Astrocyte of the cerebellum (primary cell): ENCODE measurements at places on chromosomes 2 and 18.
A peak's percentile ranks its signal among the peaks of the same experiment; 100 is the strongest.

DNA sequence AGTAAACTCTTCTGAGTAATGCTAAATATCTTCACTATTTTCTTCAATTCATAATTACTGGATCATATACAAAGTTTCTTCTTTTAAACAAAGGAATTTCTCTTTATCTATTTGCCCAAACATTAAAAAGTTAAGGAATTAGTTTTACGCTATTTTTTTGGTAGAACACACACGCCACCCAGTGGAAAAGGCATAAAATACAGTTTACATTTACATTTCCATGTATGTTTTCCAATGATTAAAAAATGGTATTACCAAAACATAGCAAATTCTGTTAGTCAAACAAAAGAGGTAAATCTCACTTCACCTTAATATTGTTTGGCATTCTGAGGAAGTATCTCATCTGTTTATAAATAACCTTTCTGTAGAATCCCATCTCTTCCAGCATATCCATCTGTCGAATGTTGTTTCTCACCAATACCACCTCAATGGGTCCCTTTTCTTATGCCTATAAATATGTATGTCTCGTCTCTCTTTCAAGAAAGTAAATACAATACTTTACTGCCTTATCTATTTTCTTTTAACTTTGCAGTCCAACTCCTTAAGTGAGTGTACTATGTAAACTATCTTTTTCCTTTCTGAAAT, 7.2 kb downstream of the BOLL start:
- peak; percentile 23 for DNase-seq

DNA sequence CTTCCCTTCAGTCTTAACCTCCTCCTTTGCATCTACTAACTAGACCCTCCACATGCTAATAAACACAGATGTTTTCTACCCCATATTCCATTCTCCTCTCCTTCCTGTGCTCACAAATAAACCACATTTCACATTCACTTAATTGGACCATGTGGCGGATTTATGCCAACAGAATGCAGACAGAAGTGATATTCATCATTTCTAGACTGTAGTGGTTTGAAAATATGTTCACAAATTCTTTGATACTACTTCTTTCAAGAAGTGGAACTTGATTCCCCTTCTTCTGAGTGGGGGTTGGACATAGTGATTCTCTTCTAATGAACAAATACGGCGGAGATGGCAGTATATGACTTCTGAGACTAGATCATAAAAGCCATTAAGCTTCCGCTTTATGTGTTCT, 73.5 kb upstream of the SPTBN1 start:
- no peak for DNase-seq

DNA sequence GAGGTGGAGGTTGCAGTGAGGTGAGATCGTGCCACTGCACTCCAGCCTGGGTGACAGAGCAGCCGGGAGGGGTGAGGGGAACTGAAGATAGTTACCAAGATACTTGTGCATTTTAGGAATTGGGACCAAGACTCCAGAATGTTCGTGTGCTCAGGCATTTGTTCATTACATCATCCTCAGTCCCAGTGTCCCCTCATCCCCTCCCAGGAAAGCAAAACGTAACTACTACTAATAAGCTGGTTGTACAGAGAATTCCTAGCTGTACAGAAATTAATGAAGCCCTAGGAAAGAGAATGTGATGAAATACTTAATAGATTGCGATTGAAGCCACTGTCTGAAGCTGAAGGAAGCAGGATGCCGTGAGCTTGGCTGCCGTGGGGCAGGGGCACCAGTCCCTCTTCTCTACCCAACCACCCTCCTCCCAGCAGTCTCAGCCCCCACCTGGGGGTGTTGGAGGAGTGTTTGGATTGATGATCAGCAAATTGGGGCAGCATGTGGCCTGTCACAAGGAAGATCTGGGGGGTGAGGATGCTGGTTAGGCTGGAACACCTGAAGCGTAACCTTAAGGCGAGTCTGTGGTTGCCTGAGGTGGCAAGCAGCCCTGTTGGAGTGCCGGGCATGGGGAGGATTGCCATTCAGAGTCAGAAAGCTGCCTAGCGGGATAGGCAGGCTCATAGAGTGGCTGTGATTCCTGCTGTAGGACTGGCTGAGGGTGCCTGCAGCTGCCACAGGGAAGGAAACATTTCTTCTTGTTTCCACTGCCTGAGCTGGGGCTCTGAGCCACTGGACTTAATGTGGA, 140.9 kb downstream of the SH3RF3 start:
- DNase-seq, result no peak

GRCh38 chr2:204771721-204772120, 226.4 kb downstream of the PARD3B start:
- no peak for DNase-seq

- DNase-seq, result no peak
Observed at GRCh38 chr2:62176801-62177200, 19.1 kb upstream of the B3GNT2 start.

- DNase-seq, result no peak
Observed at GRCh38 chr2:28649481-28650265, 102.0 kb upstream of the PPP1CB start.

GRCh38 chr2:191206613-191207471, 38.4 kb upstream of the MYO1B start:
- DNase-seq, result no peak

- no peak for DNase-seq
Observed at GRCh38 chr2:172261292-172261691, 158.6 kb upstream of the DLX2 start.

DNA sequence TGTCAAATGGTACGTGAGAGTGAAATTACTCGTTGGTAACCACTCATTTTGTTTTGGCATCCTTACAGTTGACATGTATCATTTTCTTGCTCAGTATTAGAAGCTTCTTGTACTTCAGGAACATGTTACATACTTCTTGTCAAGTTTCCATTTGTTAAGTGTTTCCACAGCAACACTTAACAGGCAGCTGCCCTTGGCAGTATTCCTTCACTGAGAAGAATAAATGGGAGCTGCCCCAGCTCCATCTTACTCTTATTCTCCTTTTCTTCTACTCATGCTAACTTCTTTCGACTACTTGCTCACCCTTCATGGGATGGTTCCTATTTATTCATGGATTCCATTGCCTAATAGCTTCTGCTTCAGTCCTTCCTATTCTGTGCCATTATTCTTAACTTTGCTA, 60.1 kb upstream of the TUBA3E start:
- no peak for DNase-seq

DNA sequence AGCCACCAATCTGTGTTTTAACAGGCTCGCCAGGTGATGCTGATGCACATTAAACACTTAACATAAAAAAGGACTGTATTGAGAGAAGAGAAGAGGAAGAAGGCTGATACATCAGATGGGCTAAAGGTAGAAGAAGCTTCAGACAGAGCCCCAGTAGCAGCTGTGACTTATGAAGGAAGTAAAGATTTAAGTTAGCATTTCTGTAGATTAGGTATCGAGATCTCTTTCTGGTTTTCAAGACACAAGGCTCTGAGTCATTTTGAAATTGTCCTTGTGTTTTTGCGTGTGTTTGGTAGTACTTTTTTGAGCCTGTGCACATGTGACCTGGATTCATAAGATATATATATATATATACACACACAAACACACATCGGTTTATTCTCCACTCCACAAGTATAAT, 40.6 kb upstream of the GCFC2 start:
- DNase-seq, result no peak

- DNase-seq, result no peak
Observed at GRCh38 chr2:54871457-54872107, 148.1 kb downstream of the EML6 start.

DNA sequence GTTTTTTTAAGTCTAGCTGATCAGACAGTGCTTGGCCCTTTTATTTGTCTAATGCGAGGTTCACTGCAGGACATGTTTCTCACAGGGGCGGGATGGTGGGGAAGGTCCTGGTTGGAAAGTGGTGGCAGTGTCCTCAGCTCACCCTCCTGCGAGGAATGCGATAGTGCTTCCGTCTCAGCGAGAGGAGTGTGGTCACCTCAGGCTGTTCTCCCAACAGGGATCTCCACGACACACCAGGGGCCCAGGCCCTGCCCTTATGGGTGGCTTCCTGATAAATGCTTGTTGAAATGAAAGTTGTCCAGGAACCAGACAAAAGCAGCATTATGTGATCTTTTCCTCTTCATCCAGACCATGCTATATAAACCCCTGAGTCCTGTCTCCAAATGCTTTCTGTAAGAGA, 70.1 kb downstream of the BOLA3 start:
- no peak for DNase-seq

- DNase-seq, result no peak
Observed at GRCh38 chr2:28617502-28618184, 121.8 kb downstream of the PLB1 start.
